ENCODE measurements at places on chromosomes 5 and 9. TPM values are rescaled to one million over a fixed set of nuclear protein-coding genes. Genes with fewer than 3 reads are reported as not detected.

- DNase-seq = no peak
Observed at GRCh38 chr5:156883316-156883875, 33.3 kb downstream of the PPP1R2B start.

GRCh38 chr5:175893466-175893865, 22.1 kb downstream of the CPLX2 start:
- DNase-seq = no peak

The PDE8B gene
- 0.48 TPM for polyA plus RNA-seq

DNA sequence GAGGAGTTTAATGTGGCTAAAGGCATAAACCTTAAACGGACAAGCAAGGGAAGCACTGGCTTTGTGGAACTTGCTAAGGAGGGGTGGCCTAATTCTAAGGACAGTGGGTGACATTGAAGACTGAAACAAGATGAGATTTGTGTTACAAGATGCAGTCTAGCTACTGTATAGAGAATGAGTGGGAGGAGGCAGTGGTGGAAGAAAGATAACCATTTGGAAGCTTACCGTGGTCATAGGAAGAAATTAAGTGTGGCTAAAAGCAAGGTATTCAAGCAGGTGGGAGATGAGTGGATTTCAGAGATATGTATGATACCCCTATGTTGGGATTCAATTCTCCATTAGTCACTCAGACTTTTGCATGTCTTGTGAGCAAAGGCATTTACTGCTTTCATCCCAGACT, 4.6 kb downstream of the PAM start:
- no peak for DNase-seq

- no peak for DNase-seq
Observed at GRCh38 chr5:163402007-163402406, 35.4 kb upstream of the CCNG1 start.

DNA sequence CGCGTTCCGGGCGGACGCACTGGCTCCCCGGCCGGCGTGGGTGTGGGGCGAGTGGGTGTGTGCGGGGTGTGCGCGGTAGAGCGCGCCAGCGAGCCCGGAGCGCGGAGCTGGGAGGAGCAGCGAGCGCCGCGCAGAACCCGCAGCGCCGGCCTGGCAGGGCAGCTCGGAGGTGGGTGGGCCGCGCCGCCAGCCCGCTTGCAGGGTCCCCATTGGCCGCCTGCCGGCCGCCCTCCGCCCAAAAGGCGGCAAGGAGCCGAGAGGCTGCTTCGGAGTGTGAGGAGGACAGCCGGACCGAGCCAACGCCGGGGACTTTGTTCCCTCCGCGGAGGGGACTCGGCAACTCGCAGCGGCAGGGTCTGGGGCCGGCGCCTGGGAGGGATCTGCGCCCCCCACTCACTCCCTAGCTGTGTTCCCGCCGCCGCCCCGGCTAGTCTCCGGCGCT, at the start of gene DAPK1:
Gene DAPK1, plus strand, starts transcription at position 264 of the 442 bp plus-strand sequence. CDS start 1,211 bp downstream, outside the sequence.
- peak; percentile 62 for DNase-seq

DNA sequence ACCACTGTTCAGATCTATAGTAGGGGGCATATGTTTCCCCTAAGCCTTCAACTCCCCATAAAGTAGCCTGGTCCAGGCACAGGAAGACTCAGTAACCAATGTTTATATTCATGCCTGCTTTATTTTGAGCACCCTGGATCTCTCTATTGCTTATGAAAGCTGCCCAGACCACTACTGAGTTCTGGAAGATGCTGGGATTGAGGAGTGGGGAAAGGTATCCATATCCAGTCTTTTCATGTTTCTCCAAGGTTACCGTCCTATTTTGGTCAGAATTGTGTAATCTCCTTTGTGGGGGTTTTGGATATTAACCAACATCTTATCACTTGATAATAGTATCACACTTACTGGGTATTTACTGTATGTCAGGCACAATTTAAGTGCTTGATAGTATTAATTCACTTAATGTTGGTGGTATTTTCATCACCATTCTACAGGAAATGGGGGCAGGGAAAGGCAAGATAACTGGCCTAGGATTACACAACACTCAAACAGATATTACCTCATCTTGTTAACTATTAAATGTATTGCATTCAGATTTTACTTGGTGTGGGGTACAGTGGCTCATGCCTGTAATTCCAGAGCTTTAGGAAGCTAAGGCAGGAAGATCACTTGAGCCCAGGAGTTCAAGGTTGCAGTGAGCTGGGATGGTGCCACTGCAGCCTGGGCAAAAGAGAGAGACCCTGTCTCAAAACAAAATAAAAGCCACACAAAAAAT, 36.3 kb downstream of the RUSC2 start:
- no peak for DNase-seq
